ENCODE measurements at places on chromosomes 1 and 21.
A peak's percentile ranks its signal among the peaks of the same experiment; 100 is the strongest.

DNA sequence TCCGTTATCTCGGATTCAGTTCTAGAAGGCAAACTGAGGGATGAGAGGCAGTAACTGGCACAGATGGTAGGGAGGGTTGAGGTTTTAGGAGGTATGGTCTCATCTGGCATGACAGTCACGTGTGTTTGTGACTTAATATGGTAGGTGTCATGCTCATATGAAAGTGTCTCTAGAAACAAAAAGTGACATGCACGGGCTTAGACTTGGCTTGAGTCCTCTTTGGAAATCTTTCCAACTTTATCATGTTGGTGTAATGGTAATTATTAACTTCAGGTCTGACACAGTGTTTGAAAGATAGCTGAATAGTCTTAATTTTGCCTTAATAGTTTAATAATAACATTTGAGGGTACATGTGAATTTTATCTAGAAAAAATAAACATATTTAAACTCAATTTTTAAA is 218.1 kb downstream of the FMN2 start:
- DNase-seq = no peak

- no peak for DNase-seq
These were observed 95.6 kb downstream of the OLFML2B start for GRCh38 chr1:161928056-161928455.

- no peak for DNase-seq
These were observed 68.3 kb downstream of the PLA2G4A start for GRCh38 chr1:186897008-186897407.

GRCh38 chr1:66624412-66625060 is 90.6 kb downstream of the SGIP1 start:
- no peak for DNase-seq

GRCh38 chr1:222095606-222096475 is 354.0 kb upstream of the DUSP10 start:
- peak; percentile 26 for DNase-seq

DNA sequence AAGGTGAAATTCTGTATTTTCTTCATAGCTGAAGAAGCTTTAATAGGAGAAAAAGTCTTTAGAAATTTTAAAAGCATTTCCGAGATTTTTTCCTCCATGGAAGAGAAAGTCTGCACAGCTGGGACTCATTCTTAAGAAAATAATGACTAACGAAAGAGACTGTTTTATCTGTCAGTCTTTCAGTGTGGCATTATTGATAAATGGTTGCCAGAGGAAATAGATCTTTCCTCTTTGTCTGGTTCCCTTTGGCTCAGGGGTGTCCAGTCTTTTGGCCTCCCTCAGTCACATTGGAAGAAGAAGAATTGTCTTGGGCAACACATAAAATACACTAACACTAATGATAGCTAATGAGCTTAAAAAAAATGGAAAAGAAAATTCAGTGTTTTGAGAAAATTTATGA is 49.9 kb downstream of the KDM1A start:
- DNase-seq = no peak

DNA sequence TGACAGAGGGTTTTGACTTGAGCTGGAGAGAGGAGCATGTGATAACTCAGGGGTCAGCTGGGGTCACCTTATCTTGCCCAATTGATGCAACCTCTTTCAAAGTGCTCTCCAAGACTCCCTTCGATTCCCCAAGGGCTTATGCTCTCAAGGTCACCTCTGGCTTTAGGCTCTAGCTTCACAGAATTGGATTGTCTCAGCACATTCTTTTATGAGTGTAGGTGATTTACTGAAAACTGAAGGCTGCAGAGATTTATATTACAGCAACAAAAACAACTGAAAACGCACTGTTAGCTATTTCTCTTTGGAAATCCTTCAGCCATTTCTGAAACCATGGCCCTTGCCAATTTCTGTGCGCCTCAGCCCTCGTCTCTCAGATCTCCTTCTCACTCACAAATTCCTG is 34.5 kb upstream of the MAP1LC3C start:
- DNase-seq = no peak

DNA sequence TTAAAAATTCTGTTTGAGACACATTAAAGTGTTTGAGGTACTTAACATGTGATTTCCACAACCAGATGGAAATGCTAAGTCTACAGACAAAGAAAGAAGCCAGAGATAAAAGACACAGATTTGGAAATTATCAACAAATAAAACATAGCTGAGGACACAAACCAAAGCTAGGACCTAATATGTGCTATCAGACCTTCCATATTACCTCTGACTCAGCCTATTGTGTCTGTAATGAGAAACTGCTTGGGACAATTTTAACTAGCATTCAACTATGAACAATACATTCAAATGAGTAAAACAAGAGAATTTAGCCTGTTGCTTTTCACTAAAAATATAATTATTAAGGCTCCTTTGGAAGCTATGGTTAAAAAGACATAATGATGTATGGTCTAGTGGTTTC is 54.6 kb downstream of the WNT2B start:
- DNase-seq = no peak

- DNase-seq = no peak
These were observed 230.8 kb downstream of the NEGR1 start for GRCh38 chr1:72051538-72051937.

DNA sequence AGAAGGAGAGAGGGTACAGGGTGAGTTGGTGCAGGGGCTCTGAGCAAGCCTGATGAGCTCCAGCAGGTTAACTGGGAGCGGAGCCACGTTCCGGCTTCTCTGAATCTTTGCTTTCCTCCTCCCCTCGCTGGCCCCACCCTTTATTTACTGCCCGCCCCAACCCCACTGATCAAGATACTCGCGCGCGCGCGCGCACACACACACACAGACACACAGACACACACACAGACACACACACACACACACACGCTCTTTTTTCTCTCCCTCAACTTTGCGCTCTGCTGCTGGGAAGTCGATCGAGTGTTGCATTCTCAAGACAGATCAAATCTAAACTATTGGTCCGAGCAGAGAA is at the start of gene GRIK1:
GRIK1 (minus strand) TSS at position 73 of the 352 bp plus-strand sequence.
- DNase-seq = no peak

DNA sequence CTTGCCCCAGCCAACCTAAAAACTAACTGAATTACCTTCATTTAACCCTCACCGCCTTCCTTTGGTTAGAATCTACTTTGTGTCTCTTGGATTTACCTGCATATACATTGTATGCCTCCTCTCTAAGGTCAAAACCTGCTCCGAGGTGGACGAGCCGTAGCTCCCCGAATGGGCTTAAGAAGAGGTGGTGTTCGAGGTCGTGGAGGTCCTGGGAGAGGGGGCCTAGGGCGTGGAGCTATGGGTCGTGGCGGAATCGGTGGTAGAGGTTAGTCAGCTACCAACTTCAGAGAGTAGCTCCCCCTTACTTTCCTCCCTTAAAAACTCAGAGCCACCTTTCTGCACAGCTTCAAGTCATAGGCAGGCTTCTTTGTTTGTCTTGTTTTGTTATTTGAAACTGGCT is 9.2 kb downstream of the CHTOP start:
- no peak for DNase-seq

DNA sequence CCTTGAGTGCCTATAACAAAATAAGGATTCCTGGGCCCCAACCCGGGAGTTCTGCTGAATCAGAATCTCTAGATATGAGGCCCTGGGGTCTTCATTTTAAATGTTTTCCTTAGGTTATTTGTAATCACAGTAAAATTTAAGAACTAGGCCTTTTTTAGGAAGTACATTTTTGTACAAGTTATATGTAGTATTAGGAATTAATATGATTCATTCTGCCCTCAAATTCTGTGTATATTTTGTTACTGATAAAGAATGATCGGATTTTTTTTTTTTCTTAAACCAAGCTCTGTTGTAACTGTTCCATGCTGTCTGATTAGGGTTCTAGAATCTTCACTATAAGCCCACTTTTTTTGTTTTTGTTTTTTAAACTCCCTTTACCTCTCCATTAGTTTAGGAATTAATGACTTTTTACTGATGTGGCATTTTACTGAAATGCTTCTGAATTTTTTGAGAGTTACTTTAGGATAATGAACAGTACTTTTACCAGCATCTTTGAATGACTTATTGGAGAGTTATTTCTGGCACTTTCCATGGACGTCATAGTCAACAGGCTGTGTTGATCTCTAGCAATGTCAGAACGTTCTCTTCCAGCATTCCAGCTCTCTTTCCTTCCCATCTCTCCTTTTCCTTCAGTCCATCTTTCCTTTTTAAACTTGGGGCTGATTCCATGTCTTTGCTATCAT is 48.3 kb downstream of the CLIC4 start:
- DNase-seq = no peak

GRCh38 chr1:64981601-64982533 is 15.5 kb upstream of the JAK1 start:
- no peak for DNase-seq

DNA sequence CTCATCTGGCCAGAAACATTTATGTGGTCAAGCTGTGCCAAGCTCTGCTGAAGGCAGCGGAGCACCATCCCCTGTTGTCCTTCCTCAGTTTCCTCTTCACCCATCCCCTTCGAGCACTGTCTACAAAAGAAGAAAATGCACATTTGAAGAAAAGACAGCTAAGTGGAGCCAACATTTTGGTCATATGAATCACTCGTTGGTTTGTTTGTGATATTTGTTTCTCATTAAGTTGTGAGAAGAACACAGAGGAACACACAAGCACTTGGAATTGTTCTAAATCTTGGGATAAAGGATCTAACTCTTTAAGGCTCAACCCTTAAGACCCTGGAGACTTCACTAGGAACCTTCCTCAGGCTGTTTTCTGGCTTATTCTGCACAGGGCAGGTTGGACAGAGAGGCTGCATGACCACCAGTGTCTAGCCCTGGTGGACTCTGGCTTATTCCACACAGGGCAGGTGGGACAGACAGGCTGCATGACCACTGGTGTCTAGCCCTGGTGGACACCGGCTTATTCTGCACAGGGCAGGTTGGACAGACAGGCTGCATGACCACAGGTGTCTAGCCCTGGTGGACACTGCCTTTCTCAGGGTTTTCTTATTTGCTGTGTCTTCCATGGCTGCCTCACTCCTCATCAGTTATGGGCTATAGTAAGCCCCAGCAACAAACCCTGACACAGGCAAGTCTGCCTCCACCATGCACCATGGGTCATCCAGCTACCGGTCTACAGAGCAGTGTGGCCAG is 35.3 kb upstream of the COL6A2 start:
- DNase-seq = no peak

- no peak for DNase-seq
These were observed 23.2 kb downstream of the DMBX1 start for GRCh38 chr1:46512792-46513190.

Measured in stimulated activated naive CD4-positive, alpha-beta T cell (primary cell).